ENCODE measurements at places on chromosomes 7 and 10.
A peak's percentile ranks its signal among the peaks of the same experiment; 100 is the strongest.

DNA sequence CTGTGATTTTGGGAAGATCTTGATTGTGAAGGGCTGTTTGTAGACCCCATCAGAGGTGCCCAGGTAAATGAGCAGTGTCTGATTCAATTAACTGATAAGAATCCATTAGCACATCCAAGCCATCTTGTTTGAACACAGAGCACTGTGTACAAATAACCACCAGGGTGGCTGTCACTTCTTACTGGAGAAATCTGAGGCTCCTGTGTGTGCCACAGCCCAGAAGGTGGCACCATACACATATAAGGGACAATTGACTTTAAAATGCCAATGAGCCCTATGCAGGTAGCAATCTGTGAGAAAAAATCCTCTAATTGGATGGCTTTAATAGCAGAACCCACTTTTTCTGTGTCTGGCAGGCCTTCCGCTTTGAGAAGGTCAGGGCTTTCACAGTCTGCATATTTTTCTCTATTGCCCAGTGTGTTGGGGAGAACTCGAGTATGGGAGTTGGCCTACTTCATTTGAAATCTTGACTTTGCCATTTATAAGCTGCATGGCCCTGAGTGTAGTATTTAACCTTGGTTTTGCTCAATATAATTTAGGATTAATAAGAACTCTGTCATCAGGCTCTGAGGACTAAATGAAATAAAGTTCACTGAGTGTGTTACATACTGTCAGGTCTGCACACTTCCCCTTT, 517.4 kb downstream of the CCSER2 start:
- peak; percentile 4 for DNase-seq

DNA sequence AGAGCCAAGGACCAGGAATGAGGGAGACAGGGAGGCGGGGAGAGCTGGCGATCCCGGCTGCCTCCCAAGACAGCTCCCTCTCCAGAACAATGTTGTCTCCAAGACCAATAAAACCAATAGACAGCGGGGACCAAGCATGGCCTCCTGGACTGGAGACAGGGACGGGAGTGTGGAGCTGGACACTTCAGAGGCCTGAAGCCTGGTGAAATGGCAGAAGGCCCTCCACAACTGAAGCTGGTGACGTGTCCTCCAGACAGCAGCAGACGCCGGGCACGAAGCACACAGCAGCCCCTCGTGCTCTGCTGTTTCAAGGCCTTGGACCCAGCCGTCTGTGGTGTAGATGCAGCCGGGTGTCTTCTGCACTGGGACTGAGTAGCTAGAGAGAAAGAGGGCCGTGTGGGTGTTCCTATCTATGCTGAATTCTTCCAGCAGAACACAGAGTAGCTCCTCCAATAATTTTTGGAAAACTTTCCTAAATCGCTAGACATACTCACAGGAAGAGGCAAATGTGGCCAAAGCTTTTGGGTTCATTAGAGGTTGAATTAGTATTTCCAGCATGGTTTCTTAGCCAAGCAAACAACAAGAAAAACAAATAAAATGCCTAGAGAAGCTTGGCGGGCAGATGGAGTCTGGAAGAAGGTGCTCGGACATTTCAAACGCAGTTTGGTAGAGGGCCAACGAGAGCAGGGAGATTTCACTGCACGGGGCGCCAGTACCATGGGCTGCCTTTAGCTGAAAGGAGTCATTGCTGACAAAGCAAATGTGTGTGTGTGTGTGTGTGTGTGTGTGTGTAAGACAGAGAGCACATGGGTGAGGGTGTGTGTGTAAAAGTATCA, 570.4 kb downstream of the TCERG1L start:
- no peak for DNase-seq

DNA sequence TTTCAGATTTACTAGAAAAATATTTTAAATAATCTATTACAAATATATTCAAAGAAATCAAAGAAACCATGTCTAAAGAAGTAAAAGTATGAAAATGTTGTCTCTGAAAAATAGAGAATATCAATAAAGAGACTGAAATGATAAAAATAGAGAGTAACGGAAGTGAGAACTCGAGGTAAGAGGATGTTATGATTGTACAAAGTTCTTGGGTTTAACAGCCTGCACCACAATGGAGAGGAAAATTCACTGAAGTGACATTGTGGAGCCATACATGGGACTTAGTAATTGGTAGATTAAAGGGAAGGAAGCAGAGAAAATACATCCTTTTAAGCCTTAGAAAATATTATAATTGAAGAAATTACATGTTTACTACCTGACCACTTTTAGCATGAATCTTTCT, 77.9 kb downstream of the THSD7A start:
- DNase-seq: no peak

GRCh38 chr10:5269791-5270190, 73.2 kb downstream of the AKR1C4 start:
- no peak for DNase-seq

- no peak for DNase-seq
Observed at GRCh38 chr7:127907110-127908040, 123.9 kb downstream of the LRRC4 start.

DNA sequence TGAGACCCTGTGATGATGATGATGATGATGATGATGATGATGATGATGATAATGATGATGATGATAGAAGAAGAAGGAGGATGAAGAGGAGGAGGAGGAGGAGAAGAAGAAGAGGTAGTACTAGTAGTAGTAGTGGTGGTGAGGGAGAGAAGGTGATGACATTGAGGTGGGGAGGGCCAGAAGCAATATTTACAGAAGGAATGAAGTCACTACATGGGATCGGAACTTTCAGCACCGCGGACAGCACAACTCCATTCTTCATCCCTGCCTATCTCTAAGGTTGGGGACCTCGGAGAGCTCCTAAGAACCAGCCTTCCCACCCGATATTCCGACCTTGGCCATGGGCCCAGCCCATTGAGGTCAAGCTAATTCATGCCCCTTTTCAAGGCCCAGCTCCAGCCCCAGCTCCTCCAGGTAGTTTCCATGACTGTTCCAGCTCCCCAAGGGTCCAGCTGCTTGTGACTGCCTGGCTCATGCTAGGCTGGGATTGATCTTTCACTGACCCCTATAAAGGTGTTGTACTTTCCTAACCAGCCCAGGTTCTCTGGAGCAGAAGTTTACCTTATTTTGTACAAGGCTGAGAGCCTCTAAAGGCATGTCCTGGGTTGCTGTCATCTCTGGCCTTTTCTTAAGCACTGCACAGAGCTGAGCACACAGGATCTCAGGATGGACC, 10.3 kb downstream of the CRHR2 start:
- DNase-seq: peak; percentile 22

- DNase-seq: no peak
Observed at GRCh38 chr10:21687266-21688008, 153.4 kb downstream of the MLLT10 start.

DNA sequence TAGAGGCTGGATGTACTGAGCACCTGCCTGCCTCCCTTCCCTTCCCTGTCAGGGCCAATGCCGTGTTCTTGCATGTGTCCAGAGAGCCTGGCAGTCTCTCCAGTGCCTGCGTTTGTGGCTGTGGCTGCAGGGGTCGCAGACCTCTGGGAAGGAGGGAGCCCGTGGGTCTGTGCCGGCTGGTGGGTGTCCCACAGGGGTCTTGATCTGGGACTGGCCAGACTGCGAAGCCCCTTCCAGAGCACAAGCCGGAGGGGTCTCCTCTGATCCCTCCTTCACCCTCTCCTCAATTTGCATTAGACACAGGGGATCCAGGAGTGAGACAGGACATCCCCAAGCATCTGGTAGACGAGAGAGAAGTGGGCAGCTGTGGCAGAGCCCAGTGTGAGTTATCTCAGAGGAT, 199.2 kb downstream of the ADARB2 start:
- no peak for DNase-seq
